ENCODE measurements at places on chromosomes 5 and 9. TPM values are rescaled to one million over a fixed set of nuclear protein-coding genes. Genes with fewer than 3 reads are reported as not detected.

DNA sequence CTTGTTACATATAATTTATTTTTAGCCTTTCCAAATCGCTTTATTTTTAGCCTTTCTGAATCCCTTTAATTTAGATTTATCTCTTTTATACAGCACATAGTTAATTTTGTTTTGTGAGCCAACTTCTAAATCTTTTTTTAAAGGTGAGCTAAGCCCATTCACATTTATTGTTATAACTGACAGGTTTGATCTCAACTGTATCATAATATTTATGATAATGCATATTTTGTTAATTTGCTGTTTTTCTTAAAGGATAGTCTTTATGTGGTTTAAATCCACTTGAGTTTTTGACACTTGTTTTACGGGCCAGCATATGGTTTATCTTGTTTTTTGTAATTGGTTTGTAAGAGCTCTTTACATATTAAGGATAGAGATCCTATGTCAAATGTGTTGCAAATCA, 177.8 kb upstream of the SMIM23 start:
- peaks cover 5% of the 10 kb centered on the region for H3K27me3 ChIP-seq
- H3K4me1 ChIP-seq = no peaks in the 10 kb centered on the region
- no peak for DNase-seq
- H3K4me3 ChIP-seq = no peak overlapping the region
- no peaks in the 10 kb centered on the region for H3K36me3 ChIP-seq

- no peaks in the 10 kb centered on the region for H3K27me3 ChIP-seq
- H3K4me3 ChIP-seq = no peak overlapping the region
- no peaks in the 10 kb centered on the region for H3K4me1 ChIP-seq
- H3K27ac ChIP-seq = no peak overlapping the region
- H3K36me3 ChIP-seq = no peaks in the 10 kb centered on the region
Observed at GRCh38 chr5:8907168-8907868, 638.6 kb downstream of the SEMA5A start.

TRIP13 gene
- 14.9 TPM for polyA plus RNA-seq

- no peak overlapping the region for H3K4me3 ChIP-seq
- peaks cover 24% of the 10 kb centered on the region for H3K4me1 ChIP-seq
- no peaks in the 10 kb centered on the region for H3K36me3 ChIP-seq
- DNase-seq = no peak
- H3K27me3 ChIP-seq = no peaks in the 10 kb centered on the region
- no peak overlapping the region for H3K27ac ChIP-seq
Observed at GRCh38 chr5:32583582-32584232, 1.6 kb upstream of the SUB1 start.

- H3K27me3 ChIP-seq = no peaks in the 10 kb centered on the region
- H3K27ac ChIP-seq = no peak overlapping the region
- no peak overlapping the region for H3K4me3 ChIP-seq
- DNase-seq = no peak
- H3K36me3 ChIP-seq = no peaks in the 10 kb centered on the region
Observed at GRCh38 chr5:126030698-126031097, 392.5 kb upstream of the GRAMD2B start.

SH3GL2 gene
- polyA plus RNA-seq = 0.12 TPM

- H3K4me1 ChIP-seq = no peaks in the 10 kb centered on the region
- no peak overlapping the region for H3K4me3 ChIP-seq
- DNase-seq = no peak
- H3K27me3 ChIP-seq = no peaks in the 10 kb centered on the region
- H3K27ac ChIP-seq = no peak overlapping the region
- H3K36me3 ChIP-seq = peaks cover 32% of the 10 kb centered on the region
Observed at GRCh38 chr5:72183101-72183520, 75.8 kb downstream of the MAP1B start.

DNA sequence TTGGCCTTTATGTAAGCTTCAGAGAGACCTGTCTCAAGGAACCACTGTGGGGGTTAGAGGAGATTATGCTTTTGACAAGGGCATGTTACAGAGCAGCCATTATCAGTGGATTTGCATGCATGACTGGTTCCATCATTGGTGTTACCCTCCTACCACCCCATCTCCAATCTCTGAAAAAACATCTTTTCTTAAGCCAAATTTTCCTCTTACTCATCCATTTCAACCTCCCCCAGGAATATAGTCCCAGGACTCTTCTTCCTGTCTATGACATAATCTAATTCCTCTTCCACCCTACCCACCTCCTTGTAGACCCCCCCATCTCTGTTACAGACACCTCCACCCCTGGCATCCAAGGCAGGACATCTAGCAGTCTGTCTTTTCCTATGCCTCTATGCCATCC, 33.1 kb upstream of the ADRB2 start:
- no peaks in the 10 kb centered on the region for H3K4me1 ChIP-seq
- H3K27ac ChIP-seq = no peak overlapping the region
- DNase-seq = no peak
- H3K4me3 ChIP-seq = no peak overlapping the region
- H3K36me3 ChIP-seq = no peaks in the 10 kb centered on the region

All from endothelial cell of umbilical vein (primary cell).